Omental fat pad (tissue), 4 donors: ENCODE measurements at places on chromosomes 5 and 9.
A peak's percentile ranks its signal among the peaks of the same experiment; 100 is the strongest.

- DNase-seq: no peak
Observed at GRCh38 chr9:98047002-98047401, 9.5 kb upstream of the NANS start.

DNA sequence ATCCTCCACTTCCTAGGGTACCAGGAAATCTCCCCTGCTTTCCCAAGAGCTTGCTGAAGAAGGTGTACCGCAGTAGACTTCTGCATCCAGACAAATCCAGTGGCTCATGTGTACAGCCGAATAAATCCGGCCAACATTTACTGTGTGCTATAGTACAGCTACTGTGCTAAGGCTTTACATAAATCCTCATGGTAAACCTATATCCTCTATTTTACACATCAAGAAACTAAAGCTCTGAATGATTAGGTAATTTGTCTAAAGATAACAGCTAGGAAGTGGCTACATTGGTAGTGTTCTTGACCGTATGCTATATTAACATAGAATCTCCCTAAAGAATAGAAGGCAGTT, 511 bp upstream of the WDR41 start:
- no peak for DNase-seq

GRCh38 chr5:141994511-141995136, 18.2 kb downstream of the GNPDA1 start:
- no peak for DNase-seq

DNA sequence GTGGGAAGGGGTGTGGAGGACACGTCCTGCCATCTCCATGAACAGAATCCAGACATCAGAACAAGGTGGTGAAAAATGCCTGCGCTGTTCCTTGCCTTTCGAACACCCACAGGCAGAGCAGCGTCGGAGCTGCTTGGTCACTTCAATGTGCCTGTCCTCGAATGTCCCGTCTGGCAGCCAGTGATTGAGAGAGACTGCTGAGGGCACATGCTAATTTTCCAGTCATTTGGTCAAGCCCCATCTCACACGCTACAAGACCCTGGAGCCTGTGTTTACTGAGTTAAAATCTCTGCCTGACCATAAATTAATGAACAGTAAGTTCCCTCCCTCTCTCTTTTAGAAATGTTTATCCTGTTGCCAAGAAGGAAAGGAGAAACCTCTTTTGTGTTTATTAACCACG, 149.3 kb downstream of the NTRK2 start:
- no peak for DNase-seq

DNA sequence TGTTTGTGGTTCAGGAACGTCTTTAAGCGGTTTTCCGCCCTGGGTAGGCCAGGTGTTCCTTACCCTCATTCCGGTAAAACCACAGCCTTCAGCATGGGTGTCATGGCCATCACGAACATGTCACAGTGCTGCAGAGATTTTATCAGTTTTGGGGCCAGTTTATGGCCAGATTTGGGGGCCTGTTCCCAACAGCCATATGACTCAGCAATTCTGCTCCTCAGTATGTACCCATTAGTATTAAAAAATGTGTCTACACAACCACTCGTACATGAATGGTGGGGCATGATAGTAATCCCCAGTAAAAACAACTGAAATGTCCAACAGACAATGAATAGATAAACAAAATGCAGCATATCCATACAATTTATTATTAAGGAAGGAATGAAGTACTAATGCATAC, 51.9 kb upstream of the TTC23L start:
- DNase-seq: no peak

GRCh38 chr5:171908638-171909037, 97.8 kb downstream of the FBXW11 start:
- no peak for DNase-seq

DNA sequence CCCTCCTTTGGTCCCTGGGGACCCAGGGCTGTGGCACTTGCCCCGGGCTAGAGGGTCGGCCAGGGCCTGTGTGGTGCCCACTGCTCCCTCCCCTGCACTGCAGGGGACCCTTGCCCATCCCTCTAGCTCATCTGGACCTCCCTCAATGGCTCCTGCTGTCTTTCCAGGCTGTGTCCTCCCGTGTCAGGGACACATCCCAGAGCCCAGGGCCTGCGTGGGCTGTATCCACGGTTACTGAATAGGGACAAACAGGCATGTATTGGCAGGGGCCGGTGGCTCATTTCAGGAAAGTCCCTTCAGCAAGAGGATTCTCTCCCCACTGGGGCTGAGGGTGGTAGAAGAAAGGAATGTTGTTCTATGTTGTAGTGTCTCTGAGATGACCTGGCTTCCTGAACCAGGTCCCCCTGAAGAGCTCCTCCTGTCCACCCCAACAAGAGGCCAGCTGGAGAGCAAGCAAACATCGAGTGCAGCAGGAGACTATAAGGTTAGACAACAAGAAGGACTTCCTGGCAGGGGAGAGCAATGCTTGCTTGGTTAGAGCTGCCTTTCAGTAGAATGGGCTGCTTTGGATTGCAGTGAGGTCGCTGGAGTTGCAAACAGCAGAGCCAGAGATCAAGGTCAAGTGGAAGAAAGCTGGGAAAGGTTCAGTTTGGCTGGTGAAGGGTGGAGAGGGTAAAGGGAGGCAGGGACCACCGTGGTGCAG, 1.0 kb upstream of the CRB2 start:
- no peak for DNase-seq

- DNase-seq: no peak
Observed at GRCh38 chr5:61734966-61735365, 402.9 kb downstream of the ZSWIM6 start.

DNA sequence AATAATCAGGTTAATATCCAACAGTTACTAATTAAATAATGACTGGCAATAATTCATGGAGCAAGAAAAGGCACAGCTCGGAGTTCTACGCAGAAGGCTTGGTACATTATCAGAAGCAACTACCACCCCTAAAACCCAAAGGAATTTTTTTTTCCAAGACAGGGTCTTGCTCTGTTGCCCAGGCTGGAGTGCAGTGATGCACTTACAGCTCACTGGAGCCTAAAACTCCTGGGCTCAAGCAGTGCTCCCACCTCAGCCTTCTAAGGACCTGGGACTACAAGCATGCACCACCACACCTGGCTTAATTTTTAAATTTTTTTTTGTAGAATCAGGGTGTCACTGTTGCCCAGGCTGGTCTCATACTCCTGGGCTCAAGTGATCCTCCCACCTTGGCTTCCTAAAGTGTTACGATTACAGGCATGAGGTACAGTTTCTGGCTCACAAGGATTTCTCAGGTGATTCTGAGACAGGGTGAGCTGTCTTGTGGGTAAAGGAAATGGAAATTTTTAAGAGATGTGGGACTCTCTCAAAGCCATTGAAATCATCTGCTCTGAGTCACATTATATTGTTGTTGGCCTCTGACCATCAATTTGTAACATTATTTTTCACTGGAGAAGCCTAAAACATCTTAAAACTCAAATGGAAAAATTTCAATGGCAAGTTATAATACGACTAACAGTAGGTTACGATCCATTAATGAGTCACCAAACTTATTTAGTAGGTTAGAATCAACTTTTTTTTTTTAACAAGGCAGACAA, 19.7 kb upstream of the HSDL2 start:
- no peak for DNase-seq

- no peak for DNase-seq
Observed at GRCh38 chr9:124857533-124858162, 4.1 kb downstream of the RPL35 start.

GRCh38 chr5:60382716-60383115, 317.2 kb downstream of the DEPDC1B start:
- no peak for DNase-seq

DNA sequence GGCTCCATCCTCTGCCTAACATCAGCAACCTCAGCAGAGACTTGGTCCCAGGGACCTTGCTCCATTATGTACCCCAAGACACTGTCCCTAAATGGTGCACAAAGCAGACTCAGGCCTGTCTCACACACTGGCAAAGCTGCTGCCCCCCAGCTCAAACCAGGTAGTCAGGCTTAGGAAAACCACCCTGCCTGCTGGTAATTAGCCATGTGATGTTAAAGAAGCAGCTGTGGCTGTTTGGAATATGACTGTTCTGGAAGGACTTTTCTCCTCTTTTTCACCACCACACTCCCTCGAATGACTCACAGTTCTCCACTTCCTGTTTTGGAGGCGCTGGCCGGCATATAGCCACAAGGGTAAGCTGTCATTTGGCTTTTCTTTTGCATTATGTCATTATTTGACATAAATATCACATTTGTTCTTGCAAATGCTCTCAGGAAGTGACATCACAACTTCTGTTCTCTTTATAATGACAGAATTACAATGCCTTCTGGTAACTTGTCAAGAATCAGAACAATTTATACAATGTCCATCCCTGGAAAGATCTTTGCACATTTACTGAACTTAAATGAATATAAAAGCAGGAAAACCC, 113.9 kb downstream of the SUSD1 start:
- DNase-seq: peak; percentile 45

DNA sequence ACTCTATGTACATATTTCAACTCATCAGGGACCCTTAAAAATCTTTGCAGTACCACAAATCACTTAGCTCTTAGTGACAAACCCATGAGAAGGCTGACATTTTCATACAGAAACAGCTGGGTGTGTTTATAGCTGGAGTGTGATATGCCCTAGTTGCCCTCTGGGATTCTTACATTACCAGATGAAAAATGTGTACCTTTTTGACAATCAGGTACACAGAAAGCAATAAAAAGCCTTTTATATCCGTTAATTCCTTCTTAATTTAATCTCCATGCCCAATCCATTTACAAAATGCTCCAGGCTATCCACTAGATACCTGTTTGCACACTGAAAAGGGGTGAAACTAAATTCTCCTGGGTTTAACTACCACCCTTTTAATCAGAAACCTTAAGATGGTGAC, 222.9 kb downstream of the KIAA0825 start:
- DNase-seq: no peak

DNA sequence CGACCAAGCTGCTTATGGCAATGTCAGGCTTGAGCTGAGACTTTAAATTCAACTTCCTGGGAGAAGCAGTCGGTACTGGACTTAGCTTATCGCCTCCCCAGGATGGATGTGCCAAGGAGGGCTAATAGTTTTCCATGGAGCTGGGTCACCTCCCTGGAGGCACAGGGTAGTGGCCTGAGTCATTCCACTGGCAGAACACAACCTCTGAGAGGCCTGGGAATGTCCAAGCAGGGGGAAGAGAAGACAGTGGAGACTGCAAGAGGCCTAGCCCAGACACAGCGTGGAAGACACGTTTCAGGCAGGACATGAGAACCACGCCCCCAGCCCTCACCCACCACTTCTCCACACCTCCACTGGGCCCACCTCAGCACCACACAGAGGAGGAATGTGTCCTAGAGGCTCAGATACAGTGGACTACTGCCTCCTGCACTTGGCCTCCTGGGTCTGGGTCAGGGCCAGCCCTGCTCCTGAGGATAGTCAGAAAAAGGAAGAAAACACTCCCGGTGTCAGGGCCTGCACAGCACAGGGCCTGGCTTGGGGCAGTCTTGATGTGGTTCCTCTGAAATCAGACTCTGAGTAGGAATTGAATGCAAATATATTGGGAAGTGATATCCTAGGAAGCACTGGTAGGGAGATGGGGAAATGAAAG, 171.8 kb downstream of the FSTL4 start:
- DNase-seq: no peak

- no peak for DNase-seq
Observed at GRCh38 chr9:108784998-108785397, 70.8 kb downstream of the ACTL7B start.

GRCh38 chr5:176561259-176561658, 12.1 kb downstream of the CDHR2 start:
- no peak for DNase-seq

DNA sequence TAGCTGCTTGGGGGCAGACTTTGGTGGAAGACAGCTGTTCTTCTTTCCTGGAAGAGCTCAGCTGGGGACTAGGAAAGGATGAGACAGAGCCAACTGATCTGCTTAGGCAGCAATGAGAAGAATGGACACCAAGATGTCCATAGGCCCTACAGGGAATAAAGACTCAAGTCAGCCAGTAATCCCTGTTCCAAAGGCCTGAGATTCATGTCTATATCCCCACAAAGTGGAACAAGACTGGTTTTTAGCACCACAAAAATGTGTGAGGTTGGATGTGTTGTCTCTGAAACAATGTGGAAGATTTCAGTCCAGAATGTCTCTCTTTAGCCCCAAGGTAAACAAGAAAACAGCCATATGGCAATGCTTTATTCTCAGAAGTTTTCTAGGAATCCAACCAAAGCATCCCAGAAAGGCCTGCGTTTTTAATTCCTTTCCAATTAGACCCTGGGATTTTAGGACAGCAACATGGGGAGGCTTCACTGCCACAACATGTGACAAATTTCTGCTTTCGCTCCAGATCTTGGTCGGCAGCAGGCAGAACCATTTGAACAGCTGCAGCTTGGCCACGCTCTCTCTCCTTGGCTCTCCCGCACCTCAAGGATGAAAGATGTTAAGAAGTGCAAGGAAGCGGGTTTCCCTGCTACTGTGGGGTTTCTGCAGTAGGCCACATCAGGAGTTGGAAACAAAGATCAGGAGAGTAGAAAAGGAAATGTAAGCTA, 245.1 kb downstream of the FSTL4 start:
- no peak for DNase-seq

DNA sequence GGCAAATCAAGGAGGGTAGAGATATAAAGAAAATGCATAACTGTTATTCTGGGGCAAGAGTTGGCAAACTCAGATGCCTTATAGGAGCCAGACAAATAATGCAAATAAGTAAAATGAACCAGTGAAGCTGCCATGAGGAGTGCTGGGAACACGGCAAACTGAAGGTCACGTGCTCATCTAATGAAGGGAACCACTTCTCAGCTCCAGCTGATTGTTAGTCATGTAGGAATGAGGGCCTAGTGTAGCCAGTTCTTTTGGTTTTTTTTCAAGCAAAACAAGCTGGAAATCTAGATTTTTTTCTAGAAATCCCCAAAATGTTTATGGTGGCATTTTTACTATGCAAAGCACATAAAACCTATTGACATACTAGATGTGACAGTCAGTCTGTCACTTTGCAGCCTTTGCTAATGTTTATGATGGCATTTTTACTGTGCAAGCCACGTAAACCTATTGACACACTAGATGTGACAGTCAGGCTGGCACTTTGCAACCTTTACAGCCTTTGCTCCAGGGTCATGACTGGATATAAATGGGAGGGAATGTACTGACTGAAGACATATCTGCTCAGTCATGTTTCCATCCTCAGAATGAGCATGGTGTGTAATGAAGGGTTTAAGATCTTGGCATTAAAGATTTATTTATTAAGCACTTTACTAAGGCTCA, 39.4 kb downstream of the RUSC2 start:
- no peak for DNase-seq

GRCh38 chr9:124209279-124209678, 48.5 kb upstream of the NEK6 start:
- DNase-seq: no peak

DNA sequence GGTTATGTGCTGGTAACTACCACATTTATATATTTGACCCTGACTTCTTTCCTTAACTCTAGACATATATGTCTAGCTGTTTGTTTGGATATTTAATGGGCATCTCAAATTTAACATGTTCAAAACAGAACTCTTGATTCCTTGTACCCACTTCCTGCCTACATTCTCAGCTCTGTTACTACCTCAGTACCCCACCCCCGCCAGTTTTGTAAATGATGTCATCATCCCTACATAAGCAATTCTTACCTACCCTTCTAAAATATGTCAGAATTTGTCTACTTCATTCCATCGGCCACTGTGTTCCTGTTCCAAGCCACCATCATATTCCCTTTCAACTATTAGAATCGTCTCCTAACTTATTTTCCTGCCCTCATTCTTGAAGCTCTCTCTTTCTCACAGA, 4.8 kb downstream of the RAD50 start:
- no peak for DNase-seq
